DMS79 treated with DMSO at 0.1 percent for 48 hours (cell line): ENCODE measurements at places on chromosomes 6 and 20.

DNA sequence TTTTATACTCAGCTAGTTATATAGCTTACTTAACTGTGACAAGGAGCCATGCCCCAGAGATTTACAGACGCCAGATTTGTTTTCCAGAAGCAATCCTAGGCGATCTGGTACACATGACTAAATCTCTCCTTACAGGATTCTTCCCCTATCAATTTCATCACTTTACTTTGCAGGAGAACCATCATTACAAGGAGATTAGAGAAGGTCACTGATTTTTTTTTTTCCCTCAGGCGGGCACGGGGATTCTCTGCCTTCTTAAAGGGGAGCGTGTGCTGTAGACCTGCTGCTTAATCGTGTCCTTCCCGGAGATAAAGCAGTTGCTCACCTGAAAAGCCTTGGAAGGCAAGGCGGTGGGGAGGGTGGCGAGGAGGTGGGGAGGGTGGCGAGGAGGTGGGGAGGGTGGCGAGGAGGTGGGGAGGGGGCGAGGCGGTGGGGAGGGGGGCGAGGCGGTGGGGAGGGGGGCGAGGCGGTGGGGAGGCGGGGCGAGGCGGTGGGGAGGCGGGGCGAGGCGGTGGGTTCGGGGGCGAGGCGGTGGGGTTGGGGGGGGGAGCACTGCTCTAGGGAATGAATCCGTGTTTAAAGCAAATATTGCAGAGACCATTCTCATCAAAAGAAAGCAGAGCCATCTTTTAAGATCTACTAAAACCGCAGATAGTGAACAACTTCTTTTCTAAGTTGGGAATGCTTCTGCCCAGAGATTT is 14.3 kb upstream of the MRAP2 start:
- DNase-seq: no peak

DNA sequence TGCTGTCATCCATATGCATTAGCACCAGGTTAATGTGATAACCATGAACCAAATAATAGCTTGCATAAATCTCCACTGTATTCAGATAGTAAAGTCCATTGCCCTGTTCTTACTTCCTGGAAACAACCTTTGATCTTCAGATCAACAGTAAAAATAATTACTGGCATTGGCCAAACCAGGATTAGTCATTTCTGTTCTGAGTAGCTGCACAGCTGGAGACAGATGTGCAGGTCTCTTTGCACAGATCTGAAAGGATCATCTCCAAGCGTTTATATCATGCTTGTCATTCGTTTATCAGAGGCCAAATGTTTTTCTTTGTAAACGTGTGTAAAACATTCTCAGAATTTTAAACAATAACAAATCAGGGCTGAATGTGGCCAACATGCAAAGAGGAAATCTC is 134.4 kb upstream of the HMGCLL1 start:
- no peak for DNase-seq

DNA sequence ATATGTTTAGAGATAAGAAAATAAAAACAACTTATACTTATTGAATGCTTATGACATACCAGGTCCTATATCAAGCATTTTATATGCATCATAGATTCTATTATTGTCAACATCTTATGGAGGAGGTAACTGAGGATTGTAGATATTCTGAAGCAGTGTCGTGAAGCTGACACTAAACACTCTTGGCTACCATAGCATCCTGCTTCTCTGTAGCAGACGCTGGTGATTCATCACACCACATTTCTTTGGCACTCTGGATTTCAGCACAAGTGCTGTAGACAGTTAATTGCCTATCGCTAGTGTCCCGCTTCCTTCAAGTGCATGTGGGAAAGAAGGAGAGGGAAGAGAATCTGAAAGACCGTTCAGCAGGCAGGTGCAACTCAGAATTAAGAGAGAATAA is 317.1 kb downstream of the PLCB1 start:
- no peak for DNase-seq

DNA sequence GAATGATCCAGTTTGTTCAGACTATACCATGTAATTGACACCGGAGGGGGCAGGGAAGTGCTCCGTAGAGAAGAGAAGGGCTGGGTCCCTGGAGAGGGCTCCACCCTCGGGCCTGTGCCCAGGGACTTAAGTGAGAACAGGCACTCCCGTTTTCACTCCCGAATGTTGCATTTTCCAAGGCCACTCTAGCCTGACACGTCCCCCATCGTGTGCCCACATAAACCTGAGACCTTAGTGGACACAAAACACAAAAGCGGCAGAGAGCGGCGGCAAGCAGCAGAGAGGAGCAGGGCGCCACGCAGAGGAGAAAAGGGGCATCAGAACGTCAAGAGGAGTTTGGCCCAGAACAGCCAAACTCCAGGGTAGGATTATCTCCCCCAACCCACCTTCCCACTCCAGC is 1405.1 kb downstream of the GRIK2 start:
- no peak for DNase-seq

- DNase-seq: no peak
These were observed 118.6 kb downstream of the LY86 start for GRCh38 chr6:6707143-6707542.

- DNase-seq: no peak
These were observed 347.8 kb upstream of the FLRT3 start for GRCh38 chr20:14685183-14685582.

GRCh38 chr6:83867527-83868161 is 8.2 kb downstream of the CYB5R4 start:
- no peak for DNase-seq
